ENCODE measurements at places on chromosomes 2 and 18.

GRCh38 chr2:200622106-200622505, 36.3 kb downstream of the AOX1 start:
- no peak for DNase-seq

DNA sequence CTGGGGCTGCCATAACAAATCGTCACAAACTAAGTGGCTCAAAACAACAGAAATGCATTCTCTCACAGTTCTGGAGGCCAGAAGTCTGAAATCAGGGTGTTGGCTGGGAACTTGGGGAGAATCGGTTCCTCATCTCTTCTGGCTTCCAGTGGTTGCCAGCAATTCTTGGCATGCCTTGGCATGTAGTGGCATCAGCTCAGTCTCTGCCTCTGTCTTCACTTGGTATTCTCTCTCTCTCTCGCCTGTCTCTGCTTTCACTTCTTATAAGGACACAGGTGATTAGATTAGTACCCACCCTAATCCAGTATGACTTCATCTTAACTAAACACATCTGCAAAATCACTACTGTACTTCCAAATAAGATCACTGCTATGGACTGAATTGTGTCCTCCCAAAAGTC, 695.4 kb upstream of the ID2 start:
- no peak for DNase-seq

DNA sequence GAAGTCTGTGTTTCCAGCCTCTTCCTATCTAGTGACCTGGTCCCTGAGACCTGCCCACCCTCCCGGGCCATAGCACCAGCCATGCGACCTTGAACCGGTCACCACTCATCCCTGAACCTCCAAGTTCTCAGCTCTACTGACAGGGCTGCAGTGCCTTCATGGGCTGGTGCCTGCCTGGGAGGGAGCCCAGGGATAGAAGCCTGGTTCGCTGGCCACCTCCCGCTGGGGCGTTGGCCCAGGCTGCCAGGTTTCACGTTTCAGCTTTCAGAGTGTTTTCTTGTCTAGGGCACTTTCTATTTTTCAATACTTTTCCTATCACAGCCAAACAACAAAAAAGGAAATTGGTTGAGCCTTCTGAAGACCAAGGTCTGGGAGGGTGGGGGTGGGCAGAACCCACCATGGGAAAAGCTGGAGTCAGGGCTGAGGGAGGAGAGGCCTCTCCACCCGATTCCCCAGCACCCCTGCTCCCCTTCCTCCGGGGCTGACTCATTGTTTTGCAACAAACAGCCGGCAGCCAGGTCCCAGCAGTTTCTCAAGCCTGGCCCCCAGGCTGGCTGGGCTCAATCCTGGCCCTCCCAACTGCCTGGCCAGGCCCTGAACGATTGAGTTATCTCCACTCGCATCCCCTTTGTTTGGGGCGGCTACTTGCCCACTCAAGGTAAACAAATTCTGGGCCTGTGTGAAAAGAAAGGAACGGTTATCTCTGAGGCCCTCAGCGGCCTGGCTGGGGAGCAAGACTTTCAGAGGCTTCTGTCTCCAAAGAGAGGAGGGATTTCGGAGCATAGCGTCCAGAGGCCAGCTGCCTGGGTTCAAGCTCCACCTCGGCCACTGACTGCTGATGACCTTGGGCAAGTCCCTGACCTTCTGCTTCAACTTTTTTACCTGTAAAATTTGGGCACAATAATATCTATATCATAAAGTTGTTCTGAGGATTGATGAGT, 47.5 kb downstream of the ZFP36L2 start:
- no peak for DNase-seq

DNA sequence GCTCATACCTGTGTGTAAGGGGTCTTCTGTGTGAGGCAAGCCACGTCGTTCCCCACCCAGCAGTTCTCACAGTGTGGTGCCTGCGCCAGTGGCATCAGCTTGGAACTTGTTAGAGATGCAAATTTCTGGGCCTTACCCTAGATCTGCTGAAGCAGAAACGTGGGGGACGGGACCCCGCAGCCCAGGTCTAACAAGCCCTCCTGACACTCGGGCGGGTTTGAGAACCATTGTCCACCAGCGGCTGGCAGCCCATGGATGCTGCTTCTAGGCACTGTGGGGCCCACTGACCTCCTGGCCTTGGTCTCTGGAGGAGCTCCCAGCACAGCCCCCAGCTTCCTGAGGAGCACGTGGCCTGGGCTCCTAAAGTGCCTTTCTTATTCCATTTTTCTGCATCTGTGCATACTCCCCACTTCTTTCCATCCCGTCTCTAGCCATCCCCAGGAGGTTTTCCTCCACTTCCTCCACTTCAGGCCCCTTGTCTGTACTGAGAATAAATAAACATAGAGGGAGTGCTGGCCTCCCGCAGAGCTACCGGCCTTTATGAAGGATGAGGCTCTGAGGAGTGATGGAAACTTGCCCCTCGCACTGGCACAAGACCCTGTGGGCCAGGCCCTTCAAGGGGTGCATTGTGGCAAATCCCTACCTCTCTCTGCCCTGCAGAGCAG, 94.3 kb downstream of the GALR1 start:
- no peak for DNase-seq

GRCh38 chr2:7012141-7012764, 95.0 kb downstream of the RNF144A start:
- DNase-seq: peak; percentile 65

GRCh38 chr2:202141329-202141947, 68.4 kb downstream of the KIAA2012 start:
- DNase-seq: peak; percentile 29

DNA sequence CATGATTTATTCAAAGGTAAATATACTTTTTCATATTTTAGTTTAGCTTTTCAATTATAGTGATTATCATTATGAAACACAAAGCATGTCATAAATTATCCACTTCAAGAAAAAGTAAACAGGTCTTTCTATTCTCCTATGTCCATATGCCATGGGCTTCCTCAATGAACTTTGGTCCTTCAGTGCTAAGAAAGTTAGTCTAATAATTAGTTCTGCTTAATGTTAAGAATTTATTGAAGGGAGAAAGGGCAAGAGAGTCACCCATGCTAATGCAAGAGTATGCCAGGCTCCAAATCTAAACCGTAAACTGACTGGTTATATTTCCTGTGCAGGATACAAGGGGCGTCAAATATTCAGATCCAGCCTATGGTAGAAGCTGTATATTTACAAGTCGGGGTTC, 96.2 kb downstream of the GORASP2 start:
- DNase-seq: no peak

DNA sequence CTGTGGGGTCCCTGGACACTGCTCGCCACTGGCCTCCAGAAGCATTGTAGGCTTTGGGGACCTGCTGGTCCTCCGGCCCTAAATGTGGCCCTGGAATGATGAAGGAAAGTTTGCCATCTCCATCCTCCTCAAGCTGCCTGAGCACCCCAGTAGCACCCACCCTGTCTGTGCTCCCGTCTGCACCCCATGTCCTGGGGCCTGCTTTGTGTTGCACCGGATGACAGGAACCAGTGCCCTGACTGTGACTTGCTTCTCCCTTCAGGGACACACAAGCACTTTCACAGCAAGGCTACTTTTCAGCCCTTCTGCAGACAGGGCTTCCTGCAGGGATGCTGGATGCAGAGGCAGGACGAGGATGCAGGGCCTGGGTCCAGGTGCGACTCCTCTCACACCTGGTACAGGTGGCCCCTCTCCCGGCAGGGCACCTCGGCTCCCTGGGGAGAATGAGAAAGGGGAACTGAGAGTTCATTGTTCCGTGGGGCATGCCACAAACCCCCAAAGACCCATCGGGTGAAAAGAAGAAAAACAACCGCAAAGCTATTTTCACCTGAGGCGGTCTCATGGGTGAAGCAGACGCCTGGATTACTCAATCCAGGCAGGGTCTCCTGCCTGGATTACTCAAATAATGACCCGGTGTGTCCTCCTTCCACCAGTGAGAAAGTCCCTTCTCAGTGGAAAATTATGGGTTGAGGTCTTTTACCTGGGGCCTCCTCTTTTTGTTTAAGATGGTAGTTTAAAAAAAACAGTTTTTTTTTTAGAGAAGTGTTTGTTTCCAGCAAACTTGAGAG, 74.9 kb downstream of the LONRF2 start:
- DNase-seq: no peak

DNA sequence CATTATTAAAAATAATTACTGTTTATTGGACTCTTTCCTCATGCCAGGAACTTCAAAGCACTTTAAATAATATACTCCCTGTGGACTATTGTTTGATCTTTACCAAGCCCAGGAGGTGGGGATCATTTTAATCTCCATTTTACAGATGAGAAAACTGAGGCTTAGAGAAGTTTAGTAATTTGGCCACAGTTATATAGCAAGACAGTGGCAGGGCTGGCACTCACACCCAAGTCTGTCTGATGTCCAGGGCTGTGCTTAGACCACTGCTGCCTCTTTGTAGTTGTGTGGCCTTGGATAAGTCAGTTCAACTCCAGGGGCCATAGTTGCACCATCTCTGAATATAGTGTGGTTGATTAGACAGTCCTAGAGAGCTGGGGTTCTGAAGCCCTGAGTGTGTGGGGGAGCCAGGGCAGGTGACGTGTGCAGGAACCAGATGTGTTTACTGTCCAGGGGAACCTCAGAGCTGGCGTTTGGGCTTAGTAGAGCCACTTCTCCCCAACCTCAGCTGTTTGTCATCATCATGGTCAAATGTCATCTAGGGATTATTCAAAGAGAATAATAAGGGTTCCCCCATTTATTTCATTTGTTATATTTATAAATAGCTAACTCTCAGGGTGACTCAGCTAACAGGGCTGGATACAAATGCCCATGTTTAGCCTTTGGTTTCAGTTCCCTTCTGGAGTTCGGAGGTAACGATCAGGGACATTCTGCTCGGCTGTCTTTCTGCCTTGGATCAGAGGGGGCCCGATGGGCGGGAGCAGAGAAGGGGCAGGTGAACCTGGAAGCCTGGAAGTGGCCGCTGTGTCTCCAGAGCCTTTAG, 68.0 kb downstream of the BOLA3 start:
- no peak for DNase-seq

GRCh38 chr2:98835831-98836385, 100.1 kb downstream of the CRACDL start:
- DNase-seq: no peak

GRCh38 chr2:11389551-11390398, 45.3 kb upstream of the ROCK2 start:
- DNase-seq: peak; percentile 37

- DNase-seq: peak; percentile 10
Measured at GRCh38 chr18:74796841-74797576, 199.3 kb downstream of the ZNF407 start.

- DNase-seq: no peak
Measured at GRCh38 chr2:173986805-173987204, 21.6 kb upstream of the SP3 start.

GRCh38 chr18:44701227-44701626, 20.5 kb downstream of the SETBP1 start:
- no peak for DNase-seq

DNA sequence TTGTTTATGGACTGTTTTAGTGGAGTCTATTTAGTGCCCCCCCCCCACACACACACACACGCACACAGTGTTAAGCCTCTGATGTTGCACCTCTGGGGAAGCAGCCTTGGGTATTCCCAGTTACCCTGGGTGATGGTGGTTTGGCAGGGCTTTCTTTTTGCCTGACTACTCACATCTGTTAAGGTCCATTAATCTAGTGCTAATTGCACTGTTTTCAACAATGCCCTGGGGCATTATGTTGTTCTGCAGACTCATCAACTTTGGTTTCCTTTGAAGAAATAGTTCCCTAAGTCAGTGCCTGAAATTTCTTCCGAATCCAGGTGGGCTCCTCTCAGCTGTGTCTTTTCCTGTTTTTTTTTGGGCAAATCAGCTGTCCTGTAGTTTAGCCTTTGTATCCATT, 34.7 kb downstream of the SPOPL start:
- DNase-seq: no peak

- no peak for DNase-seq
Measured at GRCh38 chr2:116754381-116755101, 1060.0 kb upstream of the DDX18 start.

- no peak for DNase-seq
Measured at GRCh38 chr18:7117390-7118355, at the start of gene LAMA1. LAMA1 (minus strand) TSS chr18:7117797; CDS start chr18:7117720, 77 bp downstream.

DNA sequence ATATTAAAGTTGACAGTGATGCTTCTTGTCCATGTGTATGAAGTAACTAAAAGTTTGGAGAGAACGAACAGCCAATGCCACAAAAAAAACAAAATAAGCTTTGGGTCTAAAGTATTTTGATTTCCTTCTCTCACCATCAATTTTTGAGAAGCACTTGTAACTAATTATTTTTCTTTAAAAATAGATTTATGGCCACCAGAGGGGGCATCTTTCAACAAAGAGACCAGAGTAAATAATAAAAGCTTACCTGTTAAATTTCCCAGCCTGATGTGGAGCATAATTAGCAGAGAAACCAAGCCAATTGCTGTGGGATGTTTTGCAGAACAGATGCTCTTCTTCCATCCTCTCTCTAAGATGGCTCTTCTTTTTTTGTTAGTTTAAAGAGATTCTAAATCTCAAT, 29.0 kb downstream of the LINC00305 start:
- peak; percentile 11 for DNase-seq

- DNase-seq: peak; percentile 68
Measured at GRCh38 chr18:58862851-58863538, 1.7 kb upstream of the ZNF532 start.

DNA sequence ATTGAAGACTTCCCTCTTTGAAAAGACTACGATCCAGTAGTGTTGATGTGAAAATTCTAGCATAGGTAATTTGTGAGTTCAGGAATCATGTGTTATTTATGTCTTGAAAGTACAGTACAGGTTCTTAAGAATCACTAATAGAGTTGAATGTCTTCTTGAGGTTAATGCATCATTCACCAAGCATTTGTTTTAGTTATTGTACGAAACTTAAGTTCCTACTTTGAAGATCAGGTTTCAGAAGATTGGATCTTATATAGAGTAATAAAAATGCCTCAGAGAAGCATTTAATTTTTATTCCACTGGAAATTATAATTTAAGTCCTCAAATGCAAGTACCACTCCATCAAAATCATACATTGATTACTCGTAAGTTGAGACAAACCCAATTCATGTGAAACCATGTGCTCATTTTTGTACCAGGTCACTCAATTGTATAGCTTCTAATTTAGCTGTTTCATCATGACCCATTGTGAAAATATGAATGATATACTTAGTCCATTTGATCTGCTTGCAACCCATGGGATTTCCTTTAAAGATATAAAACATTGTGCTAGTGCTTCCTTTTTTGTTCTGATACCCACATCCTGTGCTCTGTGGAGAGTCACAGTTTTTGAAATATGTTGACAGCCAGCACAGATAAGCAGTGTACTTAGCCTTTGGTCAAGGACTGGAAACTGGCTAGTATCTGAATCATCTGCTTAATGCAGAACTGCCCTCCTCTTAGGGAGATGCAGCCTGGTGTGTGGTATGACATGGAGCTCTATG, 22.5 kb upstream of the RAB27B start:
- DNase-seq: no peak

GRCh38 chr18:70188113-70188512, 17.4 kb downstream of the RTTN start:
- no peak for DNase-seq

- peak; percentile 52 for DNase-seq
Measured at GRCh38 chr18:61731693-61732376, 161.0 kb downstream of the RNF152 start.

DNA sequence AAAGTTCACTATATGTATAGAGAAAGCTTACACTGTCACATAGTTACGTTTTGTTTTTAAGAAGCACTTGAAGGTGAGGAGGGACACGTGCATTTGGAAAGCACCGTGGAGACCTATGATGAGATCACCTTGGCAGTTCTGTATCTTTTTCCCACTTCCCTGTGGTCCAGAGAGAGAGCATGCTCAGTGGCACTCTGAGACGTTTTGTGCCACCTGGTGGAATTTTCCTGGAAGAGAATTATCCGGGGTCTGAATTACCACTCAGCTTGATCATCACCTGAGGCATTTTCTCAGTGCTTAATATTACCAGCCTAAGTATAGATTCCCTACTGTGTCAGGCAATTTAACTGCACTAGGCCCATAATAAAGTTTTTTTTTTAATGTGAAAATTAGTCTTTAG, 469.4 kb upstream of the SMIM21 start:
- DNase-seq: peak; percentile 3
